ENCODE measurements at places on chromosomes 16 and 17.

DNA sequence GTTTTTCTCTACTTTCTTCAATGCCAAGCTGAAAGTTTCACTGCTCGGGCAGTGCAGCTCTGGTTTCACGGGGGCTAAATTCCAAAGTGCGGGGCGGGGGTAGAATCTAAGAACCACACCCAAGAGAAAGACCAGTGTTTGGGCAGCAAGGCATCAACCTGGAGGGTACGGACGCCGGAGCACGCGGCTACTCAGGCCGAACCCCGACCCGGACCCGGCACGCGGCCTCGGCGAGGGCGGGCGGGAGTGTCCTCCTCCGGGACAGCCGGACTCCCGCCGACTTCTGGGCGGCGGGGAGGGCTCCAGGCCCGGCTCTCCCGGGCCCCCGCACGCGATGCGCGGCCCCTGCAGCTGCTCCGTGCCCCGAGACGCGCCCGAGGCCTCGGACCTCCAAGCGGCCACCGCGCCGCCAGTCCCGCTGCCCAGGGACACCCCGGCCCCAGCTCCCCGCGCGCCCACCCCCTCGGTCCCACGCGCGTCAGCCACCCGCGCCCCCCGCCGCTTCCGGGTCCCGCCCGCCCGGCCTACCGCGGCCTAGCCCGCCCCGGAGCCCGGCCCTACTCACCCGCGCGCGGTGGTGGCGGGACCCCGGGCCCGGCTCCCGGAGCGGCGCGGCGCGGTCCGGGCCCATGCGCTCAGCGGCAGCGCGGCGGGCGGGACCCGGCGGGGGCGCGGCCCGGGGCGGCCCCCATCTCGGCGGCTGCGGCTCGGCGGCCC is 561 bp downstream of the AXIN1 start:
- DNase-seq, result no peak

DNA sequence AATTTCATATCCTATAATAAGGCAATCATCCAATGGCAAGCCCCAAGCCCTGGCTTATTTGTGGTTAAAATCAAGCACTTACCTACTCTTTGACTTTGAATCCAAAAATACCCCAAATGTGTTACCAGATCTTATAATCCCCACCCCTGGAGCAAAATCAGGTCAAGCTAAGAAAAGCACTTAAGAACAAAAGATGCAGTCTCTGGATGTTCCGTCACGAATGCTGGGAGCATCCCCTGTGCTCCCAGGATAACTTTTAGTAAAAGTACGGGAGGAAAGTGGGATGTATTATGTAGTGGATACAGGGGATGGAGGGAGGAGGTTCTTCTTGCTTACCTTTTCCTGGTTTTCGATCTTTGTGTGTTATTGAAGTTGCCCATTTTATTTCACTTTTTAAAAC is 29.5 kb downstream of the SHISA9 start:
- no peak for DNase-seq

DNA sequence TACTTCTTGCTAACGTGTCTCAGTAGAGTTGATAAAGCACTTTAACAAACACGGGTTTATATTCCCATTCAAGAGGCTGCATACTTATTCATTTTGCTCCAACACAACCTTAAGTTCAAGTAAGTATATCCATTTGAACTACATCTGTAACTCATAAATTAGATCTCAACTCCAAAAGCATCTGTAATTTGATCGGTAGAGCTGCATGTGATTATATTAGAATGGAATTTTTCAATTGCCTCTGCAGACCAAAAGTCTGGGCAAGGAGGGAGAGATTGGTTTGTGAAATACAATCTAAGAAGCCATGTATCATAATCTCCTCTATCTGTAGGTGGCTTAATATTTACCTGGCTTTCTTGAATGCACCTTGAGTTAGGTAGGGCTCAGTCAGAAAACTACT is 371.0 kb downstream of the RBFOX1 start:
- no peak for DNase-seq

DNA sequence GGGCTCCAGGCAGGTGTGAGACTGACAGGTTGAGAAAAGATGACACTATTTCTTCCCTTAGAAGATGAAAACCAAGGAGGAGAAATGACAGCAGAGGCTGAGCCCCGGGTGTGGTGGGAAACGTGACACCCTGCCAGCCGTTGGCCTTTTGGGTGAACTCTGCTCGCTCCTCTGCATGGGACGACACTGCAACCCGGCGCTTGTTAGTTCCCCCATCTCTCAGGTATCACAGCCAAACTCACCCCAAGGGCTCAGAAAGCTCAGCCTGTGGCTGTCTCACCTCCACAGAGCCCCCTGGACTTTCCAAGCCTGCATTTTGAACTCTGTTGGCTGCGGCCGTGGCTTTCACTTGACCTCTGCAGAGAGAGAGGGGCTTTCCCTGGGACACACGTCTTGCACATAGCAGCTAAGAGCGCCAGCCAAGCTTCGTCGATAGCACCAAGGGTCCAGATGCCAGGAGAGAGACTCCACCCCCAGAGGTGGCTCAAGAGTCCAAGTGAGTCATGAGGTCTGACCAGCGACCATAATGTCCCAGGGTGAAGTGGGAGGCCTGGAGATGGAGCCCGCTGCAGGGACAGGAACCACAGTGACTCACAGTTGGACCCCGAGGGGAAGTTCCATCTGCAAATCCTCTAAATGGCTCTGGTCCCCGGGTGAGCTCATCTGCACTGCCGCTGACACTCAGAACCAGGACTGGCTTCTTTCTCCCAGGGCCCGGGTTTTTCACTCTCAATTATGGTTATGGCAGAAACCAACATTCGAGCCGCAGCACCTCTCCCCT is 301.9 kb downstream of the SOX9 start:
- no peak for DNase-seq

DNA sequence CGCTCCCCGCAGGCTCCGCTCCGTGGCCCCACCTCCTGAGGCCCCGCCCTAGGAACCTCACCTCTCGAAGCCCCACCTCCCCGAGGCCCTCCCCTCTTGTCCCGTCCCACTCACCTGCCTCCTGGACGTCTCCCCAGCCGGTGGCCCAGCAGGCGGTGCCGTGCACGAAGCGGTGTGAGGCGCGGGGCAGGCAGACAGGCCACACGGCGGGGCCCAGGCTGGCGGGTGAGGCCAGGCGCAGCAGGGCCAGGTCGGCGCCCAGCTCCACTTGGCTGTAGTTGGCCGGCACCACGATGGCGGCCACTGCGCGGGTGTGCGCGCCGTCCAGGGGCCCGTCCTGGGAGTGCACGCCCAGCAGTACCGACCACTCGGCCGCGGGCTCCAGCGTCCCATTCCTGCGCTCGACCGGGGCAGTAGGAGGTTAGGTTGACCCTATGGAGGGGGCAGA is 1.6 kb downstream of the PRSS36 start:
- DNase-seq, result peak; percentile 63

GRCh38 chr17:27338536-27338985 is 44.6 kb downstream of the WSB1 start:
- no peak for DNase-seq

DNA sequence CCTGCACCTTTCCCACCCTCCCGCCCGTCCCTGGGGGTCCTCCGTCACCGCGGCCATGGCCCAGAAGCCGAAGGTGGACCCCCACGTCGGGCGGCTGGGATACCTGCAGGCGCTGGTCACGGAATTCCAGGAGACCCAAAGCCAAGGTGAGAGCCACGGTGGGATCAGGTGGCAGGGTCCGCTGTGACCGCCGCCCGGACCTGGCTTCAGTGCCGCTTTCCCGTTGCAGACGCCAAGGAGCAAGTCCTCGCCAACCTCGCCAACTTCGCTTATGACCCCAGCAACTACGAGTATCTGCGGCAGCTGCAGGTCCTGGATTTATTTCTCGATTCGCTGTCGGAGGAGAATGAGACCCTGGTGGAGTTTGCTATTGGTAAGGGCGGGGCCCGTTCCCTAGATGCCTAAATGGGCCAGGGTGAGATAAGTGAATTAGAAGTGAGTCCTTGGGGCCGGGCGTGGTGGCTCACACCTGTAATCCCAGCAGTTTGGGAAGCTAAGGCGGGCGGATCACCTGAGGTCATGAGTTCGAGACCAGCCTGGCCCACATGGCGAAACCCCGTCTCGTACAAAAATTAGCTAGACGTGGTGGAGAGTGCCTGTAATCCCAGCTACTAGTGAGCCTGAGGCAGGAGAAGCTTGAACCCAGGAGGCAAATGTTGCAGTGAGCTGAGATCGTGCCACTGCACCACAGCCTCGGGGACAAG is 617 bp downstream of the ARMC7 start:
- peak; percentile 43 for DNase-seq

- no peak for DNase-seq
Observed at GRCh38 chr16:35198223-35199199, 1739.1 kb downstream of the TP53TG3F start.

GRCh38 chr17:41054025-41054424 is 1.0 kb downstream of the KRTAP2-2 start:
- DNase-seq, result no peak

- no peak for DNase-seq
Observed at GRCh38 chr16:3590736-3591435, 13.7 kb upstream of the NLRC3 start.

GRCh38 chr17:49993423-49994060 is 1.5 kb downstream of the DLX3 start:
- peak; percentile 73 for DNase-seq

All from NCI-H526 (cell line).